Stimulated activated CD4-positive, alpha-beta T cell treated with anti-CD3 and anti-CD28 coated beads, Interleukin-1b, Interleukin-23, amount 100 ng/mL, for 1 hour (primary cell): ENCODE measurements at places on chromosomes 6 and 20.

DNA sequence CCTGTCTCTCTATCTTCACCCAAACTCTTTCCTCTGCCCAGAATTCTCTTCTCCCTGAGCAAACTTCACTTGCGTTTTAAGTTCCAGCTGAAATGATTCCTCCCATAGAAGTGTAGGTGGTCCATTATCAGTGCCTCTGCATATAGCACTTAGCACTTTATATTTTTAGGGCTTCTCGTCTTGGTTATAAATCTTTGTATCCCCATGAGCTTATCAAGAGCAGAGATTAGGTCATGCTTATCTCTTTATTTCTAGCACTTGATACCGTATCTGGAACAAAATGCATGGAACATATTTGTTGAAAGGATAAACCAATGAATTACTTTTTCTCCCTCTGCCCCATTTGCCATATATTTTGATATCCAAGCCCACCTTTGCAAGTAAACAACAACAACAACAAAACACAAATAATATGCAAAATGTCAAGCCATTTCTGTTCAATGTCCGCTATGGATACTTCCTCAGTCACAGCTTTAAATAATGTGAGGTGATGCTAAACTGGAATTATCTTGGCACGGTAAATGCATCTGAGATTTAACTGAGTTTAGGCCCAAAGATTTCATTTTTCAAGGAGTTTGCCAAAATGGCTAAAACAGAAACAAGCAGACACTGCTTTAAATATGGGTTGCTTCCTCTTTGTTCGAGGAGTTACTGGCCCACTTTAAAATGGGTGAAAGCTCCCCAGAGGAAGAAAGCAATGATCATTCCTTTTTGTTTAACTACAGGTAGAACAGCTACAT lies 106.2 kb upstream of the STMND1 start:
- DNase-seq = no peak

- DNase-seq = no peak
Observed at GRCh38 chr6:97668716-97669115, 385.7 kb upstream of the MMS22L start.

DNA sequence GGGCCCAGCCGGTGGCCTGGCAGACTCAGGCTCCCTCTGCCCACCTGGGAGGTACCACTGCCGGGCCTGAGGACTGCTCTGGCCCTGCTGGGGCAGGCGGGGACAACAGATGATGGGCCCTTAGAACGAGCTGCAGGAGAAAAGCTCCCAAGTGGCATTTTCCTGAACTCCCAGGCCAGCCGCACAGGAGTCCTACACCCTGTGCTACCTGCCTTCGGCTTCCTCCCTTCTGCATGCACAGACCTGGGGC lies 41.3 kb downstream of the DSTN start:
- no peak for DNase-seq

- no peak for DNase-seq
Observed at GRCh38 chr6:157012355-157012754, 235.2 kb downstream of the ARID1B start.

DNA sequence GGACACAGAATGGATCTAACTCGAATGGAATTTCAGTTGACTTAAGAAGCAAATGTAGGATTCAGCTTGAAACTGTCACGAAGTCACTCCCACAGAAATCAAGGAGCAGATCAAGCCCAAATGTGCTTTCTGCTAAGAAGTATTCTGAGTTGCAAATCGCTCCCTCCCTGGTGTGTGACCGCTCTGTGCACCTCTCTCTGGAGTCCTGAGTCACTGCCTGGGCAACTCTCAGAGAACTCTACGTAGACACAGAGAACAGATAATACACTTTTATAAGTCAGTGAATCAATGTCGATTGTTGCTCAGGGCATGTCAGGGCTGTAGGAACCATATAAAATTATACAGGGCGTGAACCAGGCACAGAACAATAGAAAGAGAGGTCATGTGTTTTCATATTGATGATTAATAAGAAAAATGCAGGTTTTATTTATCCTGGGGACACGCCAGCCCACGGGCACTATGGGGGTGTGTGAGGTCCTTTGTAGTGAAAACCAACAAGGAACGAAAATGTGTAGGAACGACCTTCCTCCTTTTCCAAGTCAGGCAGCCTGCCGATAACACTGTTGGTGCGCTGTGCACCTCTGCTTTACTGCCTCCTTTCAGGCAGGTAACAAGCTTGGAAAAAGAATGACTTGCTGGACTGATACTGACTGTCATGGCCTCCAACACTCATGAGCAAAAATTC lies 248.1 kb upstream of the FOXQ1 start:
- DNase-seq = no peak

GRCh38 chr6:142292166-142292924 lies 9.5 kb upstream of the ADGRG6 start:
- no peak for DNase-seq

DNA sequence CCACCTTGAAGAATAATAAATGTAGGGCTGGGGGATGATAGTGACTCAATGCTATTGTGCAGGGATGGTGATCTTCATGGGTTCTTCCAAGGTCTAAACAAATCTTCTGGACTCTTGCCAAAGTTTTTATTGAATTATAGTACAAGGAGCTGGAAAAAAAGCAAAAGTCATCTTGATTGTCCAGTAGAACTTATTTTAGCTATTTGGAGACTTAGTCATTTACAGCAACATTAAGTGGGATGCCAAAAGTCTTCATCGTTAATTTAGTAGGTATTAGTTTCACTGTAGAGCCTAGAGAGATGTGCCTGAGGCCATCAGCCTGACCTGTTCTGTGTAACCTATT lies 212.9 kb upstream of the TBX18 start:
- DNase-seq = no peak
